ENCODE measurements at places on chromosomes 16 and 17. TPM values are rescaled to one million over a fixed set of nuclear protein-coding genes. Genes with fewer than 3 reads are reported as not detected.

Gene TEKT5
- 0.25 TPM for polyA plus RNA-seq

Gene FNDC8
- polyA plus RNA-seq: not detected

Gene TERB1
- polyA plus RNA-seq: not detected

Gene CACNA1H
- polyA plus RNA-seq: 3.0 TPM

Gene P3H4
- 50.6 TPM for polyA plus RNA-seq

Measured in HepG2 (cell line).